ENCODE measurements at places on chromosomes 16 and 17.

DNA sequence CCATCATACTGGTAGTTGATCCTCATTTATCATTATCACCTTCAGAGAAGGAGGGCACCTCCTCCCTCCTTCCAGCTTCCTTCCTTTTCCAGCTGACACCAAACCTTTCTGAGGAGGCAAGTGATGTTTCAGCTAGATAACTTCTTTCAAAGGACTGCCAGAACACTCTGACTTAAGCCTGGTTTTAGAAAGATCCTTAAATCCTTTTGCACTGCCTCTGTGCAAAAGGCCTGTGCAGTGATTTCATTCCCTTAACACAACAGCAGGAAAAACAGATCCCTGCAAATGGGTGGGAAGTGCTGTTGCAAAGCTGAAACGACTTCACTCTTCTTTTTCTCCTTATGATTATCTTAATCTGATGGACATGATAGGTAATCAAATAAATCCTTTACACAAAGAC, 7.1 kb upstream of the KRT23 start:
- DNase-seq = no peak

DNA sequence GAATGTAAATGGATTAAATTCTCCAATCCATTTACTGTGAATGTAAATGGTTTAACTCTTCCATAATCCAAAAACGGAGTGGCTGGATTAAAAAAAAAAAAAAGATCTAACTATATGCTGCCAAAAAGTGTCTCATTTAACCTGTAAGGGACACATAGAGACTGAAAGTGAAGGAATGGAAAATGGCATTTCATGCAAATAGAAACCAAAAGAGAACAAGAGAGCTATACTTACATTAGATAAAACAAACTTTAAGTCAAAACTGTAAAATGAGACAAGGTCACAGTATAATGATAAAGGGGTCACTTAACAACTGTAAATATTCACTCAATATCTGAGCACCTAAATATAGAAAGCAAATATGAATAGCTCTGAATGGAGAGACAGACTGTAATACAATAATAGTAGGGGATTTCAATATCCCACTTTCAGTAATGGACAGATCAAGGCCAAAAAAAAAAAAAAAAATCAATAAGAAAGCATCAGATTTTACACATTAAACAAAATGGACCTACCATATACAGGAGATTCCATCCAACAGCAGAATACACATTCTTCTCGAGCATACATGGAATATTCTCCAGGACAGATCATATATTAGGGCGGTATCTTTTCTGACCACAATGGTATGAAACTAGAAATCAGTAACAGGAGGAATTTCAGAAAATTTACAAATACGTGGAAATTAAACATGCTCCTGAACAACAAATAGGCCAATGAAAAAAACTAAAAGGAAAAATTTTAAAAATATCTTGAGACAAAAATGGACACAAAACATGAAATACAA, 36.4 kb downstream of the CDR2 start:
- DNase-seq = no peak

GRCh38 chr16:21991621-21992020, 9.3 kb downstream of the PDZD9 start:
- DNase-seq = no peak

DNA sequence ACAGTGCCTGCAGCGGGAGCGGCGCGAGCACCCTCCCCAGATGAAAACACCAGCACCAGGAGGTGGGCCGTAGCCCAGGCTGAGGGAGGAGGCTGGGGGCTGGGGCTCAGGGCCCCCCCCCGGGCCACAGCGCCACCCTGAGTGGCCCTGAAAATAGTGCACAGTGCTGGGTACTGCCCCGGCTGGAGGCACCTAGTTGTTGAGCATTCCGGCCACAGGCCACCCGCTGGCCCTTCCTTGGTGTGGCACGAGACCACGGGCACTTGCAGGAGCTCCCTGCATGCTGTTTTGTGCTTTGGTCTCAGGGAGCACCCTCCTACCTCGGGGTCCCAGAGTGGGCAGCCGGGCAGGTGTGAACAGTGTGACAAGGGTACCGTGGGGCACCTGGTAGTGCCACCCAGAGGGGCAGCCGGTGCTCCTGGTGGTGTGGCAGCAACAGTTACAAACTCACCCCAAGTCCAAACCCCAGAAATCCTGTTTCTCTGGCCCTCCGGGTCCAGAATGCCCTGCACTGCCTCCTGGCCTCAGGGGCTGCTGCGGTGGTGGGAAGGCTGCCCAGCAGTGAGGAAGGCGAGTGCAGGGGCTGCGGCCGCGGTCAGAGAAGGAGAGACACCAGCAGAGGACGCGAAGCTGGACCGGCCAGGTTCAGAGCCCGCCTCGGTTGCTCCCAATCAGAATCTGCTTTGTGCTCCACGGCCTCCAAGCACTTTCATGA, 11.9 kb downstream of the FSCN2 start:
- DNase-seq = no peak

DNA sequence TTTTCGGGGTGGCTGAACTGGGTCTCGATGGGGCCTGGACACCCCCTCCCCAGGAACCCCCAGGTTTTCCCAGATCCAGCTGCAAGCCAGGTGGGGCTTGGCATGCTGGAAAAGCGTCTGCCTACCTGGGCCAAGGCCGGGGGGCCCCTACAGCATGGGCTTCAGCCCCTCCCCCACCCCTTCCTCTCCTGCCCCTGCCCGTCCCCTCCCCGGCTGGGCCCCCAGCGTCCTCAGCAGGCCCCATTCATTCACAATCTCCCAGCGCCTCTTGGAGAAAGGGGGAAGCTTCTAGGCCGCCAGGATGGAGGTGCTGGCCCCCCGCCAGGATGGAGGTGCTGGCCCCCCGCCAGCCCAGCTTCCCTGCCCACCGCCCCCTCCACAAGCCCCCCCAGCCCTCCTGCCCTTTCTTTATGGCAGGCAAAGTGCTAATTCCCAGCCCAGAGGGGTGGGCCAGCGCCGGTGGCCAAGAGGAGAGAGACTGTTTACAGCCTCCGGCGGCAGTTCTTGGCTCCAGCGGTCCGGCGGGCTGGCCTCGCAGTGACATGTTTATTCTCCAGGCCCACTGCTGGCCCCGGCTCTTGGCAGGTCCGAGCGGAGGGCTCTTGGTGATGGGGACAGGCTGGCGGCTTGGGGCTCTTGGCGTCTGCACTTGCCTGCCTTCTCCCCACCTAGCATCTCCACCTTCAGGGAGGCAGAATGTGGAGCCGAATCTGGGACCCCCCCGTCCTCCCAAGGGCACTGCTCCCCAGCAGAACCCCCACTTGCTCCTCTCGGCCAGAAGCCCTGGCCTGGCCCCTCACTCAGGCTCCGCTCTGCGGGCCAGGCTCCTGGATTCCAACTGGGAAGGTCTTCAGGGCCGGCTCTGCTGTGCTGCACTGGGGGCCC, 94.4 kb upstream of the CIBAR2 start:
- DNase-seq = peak; percentile 60

DNA sequence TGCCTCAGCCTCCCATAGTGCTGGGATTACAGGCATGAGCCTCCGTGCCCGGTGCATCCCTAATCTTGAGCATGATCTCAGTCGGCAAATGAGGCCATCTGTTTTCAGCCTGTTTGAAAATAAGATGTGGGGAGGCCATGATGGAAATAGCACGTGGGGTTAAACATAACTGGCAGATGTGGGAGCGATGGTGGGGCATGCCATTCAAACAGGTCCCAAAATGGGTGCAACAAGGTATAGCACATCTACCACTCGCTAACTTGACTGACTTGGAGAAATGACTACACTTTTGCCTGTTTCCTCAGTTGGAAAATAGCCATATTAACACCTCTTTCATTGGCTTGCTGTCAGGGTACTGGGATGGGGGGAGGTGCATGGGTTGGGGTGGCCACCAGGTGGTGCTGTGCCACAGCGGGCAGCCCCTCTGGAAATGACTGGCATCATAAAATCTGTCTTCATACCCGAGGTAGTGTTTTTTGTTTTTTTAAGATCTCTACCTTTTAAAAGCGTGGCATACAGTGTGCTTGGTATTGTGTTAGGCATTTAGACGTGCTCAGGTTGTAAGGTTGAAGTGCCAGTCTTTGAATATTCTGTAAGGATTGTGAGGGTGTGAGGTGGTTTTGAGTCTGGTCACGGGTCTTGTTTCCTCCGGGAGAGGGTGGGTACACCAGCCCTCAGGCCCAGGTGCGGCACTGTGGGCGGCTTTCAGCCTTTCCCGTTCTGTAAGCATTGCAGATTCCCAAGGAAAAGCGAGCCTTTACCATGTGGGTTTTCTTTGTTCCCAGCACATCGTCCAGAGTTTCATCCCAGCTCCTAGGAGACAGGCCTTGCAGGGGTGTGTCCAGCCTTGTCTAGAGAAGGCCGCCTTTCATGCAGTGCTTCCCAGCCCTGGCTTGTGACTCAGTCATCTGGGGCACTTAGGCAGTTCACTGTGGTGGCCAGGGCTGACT, 2.9 kb upstream of the TTYH2 start:
- peak; percentile 80 for DNase-seq

GRCh38 chr17:76953946-76954345, 85.7 kb downstream of the MGAT5B start:
- no peak for DNase-seq

DNA sequence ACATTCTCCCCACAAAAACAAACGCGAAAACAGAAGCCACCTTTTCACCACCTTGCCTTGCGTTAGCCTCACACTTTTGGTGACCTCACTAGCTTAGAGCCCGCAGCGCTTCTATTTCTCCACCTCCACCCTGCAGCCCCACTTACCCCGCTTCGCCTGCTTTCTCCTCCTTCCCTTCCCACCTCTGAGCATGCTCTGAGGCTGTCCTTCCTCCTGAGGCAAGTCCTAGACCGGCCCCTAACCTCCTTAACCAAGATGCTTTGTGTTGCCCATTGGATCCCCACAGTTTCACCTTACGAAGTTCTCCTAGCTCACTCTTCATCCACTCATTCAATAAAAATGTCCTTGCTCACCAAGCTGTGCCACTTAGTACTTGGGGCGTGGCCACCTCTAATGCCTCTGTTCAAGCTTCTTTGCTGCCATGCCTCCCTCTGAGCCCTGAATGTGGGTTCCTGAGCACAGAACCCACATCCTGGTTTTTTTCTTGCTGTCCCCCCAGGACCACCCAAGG, 1.3 kb downstream of the GNGT2 start:
- DNase-seq = no peak

DNA sequence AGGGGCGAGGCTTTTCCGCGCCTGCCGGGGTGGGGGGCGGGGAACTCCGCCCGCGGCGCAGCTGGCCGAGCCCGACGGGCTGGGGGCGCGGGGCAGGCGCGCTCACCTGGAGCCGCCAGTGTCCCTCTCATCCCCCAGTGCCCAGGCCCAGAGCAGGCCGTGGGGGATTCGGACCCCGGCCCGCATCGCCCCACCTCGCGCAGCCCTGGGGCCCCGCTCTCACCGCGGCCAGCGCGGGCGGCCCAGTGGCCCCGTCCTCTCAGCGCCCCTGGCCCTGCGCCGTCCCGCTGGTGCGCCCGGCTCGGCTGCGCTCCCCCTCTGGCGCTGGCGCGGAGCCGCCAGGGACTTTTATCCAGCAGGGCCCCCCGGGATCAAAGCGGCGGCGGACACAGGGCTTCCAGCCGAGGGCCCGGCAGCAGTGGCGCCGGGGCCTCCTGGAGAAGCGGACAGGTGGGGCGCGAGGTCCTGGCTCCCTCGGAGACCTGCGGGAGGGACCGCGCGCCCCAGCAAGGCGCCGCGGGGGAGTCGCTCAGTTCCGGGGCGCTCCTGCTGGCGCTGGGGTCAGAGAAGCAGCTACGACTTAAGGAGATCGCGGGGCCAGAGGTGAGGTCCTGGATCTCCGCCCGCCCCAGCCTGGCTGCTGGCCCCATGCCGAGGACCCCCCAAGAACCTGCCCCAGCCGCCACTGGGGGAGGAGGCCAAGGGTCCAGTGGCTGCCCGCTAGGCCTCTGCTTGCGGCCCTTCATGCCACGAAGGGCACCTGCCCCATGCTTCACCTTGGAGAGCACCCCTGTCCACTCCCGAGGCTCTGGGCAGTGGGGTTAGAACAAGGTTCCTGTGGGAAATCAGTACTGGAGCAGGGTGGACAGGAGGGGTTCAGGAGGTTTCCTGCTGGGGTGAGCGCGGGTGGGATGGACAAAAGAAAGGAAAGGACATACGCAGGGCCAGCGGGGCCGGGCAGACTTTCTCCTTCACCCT, 823 bp upstream of the NOTUM start:
- DNase-seq = no peak

DNA sequence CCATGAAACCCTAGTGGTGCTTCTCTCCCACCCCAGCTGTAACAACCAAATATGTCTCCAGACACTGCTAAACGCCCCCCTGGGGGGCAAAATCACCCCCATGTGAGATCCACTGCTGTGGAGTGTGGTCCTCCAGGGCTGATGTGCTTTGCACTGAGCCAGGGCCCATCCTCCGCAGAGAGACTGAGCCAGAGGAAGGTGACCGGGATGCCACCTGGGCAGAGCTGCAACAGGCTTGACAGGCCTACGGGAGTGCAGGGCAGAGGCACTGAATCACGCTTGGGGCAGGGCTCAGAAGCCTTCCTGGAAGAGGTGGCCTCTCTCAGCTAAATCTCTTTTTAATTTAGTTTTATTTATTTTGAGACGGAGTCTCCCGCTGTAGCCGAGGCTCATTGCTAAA, 4.4 kb downstream of the GJD3 start:
- no peak for DNase-seq

- no peak for DNase-seq
These were observed 36.6 kb downstream of the TTC19 start for GRCh38 chr17:16036261-16036660.

GRCh38 chr16:17452922-17453321, 17.8 kb downstream of the XYLT1 start:
- no peak for DNase-seq

DNA sequence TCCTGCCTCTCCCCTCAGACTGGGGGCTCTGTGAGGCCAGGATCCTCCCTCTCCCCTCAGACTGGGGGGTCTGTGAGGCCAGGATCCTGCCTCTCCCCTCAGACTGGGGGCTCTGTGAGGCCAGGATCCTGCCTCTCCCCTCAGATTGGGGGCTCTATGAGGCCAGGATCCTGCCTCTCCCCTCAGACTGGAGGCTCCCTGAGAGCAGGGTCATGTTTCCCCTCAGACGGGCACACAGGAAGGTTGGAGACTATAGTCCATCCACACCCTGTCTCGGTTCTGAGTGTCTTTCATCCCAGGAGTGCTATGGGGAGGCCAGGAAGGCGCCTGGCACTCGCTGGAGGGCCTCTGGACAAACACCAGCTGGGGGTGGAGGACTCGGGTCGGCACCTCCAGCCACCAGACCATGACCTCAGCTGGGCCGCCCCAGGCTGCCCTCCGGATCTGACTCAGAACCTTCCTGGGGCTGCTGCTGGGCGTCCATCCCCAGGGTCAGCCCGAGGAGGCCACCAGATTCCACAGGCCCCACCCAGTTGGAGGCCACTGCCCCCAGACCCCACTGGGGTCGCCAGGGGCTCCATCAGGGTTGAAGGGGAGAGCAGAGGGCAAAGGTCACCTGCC, 21.9 kb upstream of the DLX4 start:
- no peak for DNase-seq

DNA sequence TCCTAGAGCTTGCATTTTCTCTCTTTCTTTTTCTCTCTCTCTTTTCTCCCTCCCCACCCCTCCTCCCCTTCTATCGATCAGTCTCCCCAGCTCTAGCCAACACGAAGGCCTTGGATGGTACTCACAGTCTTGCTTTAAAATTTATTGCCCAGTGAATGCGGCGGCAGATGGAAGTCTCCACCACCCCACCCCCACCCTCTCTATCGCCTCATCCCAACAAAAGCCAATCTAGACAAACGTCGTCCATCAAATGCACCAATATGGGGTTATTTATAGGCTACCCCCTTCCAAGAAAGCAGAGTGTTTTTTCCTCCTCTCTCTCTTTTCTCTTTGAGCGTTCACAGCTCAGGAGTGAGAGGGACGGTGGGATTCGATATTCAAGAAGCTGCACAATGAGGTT, 10.5 kb upstream of the NGFR start:
- no peak for DNase-seq
